ENCODE measurements at places on chromosomes 2 and 18.

GRCh38 chr2:199459286-199460100, 1.8 kb upstream of the SATB2 start:
- peak; percentile 69 for DNase-seq

GRCh38 chr2:30481323-30481800, 34.3 kb downstream of the LCLAT1 start:
- no peak for DNase-seq

GRCh38 chr18:32093523-32093922, 1.8 kb downstream of the RNF138 start:
- DNase-seq, result no peak

DNA sequence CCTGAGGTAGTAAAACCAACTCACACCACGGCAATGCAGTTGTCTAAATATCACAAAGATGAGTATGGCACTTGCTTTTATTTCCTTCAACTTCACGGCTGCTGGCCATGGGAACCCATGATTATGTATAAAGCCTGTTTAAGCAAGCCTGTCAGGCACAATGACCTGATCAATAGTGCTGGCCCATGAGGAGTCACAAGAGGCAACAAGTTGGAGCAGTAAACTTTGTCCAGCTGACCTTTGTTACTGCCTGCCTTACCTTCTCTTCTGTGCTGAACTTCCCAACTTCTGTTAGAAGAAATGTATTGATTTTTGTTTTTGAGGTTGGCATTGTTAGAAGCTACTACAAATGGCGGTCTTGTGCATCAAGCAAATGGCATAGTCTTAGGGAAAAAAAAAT, 151.9 kb downstream of the RAB3GAP1 start:
- no peak for DNase-seq

DNA sequence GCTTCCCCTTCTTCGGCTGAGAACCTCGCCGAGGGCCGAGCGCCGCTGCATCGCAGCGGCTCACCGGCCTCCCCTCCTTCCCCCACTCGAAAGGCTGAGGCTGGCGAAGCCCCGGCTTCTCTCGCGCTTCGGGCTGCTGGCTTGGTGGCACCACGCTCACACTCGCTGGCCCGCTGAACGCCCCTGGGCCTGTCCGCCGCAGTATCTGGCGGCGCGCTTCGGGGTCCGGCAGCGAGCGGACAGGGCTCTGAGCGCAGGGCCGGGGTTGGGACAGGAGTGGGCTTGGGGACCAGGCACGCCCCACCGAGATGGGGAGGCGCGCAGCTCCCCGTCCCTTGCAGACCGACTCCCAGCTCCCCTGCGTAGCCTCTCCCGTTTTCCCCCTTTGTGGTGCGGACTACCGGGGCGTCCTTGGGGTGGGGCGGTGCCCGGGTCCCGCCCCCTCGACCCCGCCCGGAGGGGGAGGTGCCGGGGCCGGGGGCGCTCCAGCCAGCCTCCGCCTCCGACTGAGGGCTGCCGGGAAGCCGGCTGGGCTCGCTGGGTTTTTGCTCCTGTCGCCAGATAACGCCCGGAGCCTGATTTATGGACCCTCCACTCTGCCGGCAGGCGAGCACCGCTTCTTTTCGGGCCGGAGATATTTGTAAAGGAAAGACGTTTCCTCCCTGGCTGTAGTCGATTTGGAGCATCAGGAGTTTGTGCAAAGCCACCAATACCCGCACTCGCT, 3.8 kb downstream of the GBX2 start:
- no peak for DNase-seq

DNA sequence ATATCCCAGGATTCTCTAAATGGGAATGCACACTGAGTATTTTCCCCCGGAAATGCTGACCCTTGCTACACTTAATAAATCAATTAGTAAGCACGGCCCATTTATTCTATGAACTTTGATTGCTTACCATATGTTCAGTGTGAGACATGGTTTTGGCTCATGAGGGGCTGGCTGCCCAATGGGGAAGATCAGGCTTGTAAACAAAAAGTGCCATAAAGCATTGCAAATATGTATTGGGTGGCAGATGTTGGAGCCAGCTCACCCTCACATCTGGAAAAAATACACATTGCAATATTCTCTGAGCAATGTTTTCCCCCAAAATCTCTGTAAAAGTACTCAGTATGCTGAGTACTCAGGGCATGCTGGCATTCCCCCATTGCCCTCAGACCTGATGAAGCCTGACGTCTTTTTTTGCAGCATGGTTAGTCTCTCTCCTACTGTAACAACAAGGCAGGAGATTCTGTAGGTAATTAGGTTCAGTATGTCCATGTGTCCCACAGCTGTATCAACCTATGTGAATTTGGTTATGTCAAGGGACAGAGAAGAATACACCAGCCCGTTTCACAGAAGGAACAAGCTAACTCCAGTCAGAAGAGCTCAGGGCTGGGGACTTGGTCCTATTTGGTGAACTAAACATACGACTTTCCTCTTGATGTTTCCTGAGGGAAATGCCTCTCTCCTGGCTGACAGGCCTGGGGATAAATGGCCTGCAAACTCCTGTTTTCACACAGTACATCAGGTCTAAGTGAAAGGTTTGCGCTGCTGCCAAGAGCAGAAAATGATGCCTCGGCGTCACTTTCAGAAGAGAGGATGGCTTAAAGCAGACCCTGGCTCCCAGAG, 202.4 kb downstream of the INSIG2 start:
- DNase-seq, result no peak

DNA sequence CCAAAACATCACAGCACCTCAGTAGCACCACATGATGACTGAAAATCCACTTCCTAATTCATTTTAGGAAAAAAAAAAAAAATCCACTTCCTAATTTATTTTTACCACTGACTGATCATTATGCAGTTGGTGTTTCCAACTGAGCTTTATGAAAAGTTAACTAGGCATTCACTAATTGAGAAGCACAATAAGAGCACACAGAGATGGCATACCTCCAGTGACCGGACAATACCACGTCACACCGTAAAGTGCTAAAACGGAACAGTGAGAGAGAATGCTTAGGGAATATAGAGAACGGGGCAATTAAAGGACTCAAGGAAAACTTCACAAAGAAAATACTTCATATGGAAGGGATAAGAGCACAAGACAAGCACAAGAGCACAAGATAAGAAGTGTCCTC, 212.5 kb downstream of the NBAS start:
- DNase-seq, result no peak

DNA sequence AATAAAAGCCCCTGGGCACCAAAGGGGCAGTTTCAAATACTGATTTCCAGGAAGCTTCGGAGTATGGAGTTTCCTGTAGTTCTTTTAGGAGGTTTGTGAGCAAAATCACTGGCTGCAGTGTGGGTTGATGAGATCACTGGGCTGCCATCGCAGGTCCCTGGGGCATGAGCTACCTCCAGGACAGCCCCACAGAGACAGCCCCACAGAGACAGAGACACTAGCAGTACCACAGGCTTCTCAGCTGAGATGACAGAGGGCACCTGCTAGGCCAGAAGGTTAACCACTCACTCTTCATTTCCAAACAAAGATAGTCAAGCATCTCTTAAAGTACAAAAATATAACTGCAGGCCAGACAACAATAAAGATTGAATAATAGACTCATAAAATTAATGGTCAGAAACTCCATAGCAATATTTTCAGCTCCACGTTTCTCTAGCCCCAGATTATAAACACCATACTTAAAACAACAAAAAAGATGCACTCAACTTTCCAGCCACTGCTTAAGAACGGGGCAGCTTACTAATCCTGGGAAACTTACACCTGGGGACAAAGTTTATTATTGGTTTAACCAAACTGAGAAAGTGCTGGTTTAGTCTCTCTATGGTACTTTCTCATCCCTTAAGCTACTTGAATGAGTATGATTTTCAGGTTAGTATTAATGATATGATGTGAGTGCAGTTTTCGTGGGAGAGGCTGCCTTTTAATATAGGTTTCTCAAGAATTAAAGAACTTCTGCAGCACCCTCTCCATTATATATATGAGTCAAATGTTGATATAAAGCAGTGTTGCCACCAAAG, 11.6 kb downstream of the AFF3 start:
- no peak for DNase-seq

DNA sequence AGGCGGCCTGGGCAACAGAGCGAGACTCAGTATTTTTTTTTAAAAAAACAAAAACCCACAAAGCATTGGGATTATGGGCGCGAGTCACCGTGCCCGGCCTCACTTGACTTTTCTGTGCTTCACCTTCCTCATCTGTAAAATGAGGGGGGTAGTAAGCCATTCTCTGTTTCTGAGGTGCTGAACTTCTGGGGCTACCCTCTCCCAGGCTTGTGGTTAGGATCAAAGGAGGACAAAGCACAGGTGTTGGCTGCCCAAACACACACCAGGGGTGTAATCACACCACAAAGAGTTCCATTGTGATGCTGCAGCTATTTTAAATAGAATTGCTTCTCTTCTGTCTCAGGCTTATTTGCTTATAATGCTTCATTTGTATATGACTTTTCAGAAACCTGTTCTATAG, 35.8 kb upstream of the INHBB start:
- DNase-seq, result no peak

Data from stimulated activated CD4-positive, alpha-beta T cell treated with anti-CD3 and anti-CD28 coated beads, Interleukin-12 subunit alpha, Interleukin-12 subunit beta, amount 100 ng/mL, for 24 hours (primary cell).